Left ventricle myocardium inferior (tissue), 1 donor: ENCODE measurements at places on chromosomes 16 and 17. TPM values are rescaled to one million over a fixed set of nuclear protein-coding genes. Genes with fewer than 3 reads are reported as not detected.
A peak's percentile ranks its signal among the peaks of the same experiment; 100 is the strongest.

DNA sequence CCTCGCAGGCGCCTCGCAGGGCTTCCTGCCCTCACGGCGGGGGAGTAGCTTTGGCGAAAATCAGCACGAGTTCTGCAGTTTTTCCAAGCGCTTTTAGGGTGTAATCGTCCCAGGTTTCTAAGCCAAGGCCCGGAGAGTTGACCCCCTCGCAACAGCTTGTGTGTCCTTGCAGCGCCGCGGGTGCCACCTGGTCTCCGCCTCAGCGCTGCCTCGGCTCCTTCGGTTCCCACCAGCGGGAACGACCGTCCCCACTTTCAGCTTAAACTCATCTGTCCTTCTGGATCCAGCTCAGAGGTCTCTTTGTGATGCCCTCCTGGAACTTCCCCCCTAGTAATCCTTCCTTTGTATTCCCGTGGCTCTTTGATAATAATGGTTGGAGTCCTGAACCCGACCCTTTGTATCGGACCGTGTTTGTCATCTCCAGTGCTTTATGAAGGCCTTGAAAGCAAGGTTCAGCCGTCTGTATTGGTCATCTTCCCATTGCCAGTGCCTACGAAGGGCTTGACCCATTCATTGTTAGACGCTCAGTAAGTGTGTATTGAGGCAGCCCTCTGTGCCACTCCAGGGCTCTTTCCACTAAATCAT, 858 bp upstream of the SMARCE1 start:
- peaks cover 57% of the 10 kb centered on the region for H3K4me1 ChIP-seq

The TBC1D28 gene
- total RNA-seq: not detected

DNA sequence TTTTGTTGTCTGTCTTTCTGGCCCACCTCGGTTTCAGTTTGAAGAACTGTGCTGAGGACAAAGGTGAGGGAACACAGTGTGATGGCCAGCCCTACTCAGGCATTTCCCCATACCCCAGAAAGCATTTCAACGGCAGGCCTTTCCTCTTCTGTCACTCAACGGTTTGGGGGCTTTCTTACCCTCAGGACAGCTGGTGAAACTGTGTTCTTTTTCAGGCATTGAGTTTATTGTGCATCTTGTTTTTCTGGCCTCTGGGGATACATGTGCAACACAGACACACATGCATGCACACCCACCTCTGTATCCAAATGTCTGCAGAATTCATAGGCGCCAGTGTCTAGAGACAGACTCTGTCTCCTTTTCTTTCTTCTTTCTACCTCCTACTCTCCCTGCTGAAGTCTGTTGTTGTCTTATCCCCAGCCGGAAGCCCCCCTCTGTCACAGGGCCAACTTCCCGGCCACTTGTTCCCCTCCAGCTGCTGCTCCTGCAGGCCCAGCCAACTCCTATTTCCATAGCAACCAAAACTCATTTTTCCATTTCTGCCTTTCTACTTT, 17.0 kb downstream of the CHD9 start:
- H3K27me3 ChIP-seq: no peaks in the 10 kb centered on the region
- H3K4me3 ChIP-seq: peak overlapping the region; percentile 48
- DNase-seq: peak; percentile 88
- H3K36me3 ChIP-seq: peaks cover 11% of the 10 kb centered on the region
- peaks cover 64% of the 10 kb centered on the region for H3K4me1 ChIP-seq

- DNase-seq: no peak
- no peak overlapping the region for H3K27ac ChIP-seq
- no peak overlapping the region for H3K4me3 ChIP-seq
- H3K36me3 ChIP-seq: no peaks in the 10 kb centered on the region
- H3K4me1 ChIP-seq: no peaks in the 10 kb centered on the region
Observed at GRCh38 chr16:29012913-29013553, 28.2 kb downstream of the LAT start.

The CORO6 gene
- total RNA-seq: 101 TPM

- DNase-seq: no peak
- no peaks in the 10 kb centered on the region for H3K4me1 ChIP-seq
- H3K36me3 ChIP-seq: no peaks in the 10 kb centered on the region
- H3K27me3 ChIP-seq: no peaks in the 10 kb centered on the region
- H3K4me3 ChIP-seq: no peak overlapping the region
Observed at GRCh38 chr17:80636361-80637018, 91.9 kb downstream of the RPTOR start.

The B4GALNT2 gene
- total RNA-seq: not detected

The KRT25 gene
- not detected for total RNA-seq

The ARMC5 gene
- 5.8 TPM for total RNA-seq

DNA sequence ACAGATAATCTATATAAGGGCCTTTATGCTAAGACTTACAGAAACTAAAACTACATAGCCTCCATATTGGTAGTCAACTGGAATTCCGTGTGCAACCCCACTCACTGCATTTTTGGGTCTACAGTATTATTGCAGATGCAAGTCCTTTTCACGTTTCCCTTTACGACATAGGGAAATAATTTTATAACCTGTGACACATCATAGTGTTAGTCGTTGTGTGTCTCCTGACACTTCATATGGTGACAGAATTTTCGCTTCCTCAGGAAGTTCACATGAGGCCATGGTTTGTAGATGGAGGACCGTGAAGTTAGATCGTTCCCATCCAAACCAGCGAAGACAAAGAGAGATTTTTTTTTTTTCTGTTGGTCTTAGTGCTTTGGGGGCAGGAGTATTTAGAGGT, 15.7 kb upstream of the MRC2 start:
- no peaks in the 10 kb centered on the region for H3K27me3 ChIP-seq
- peak overlapping the region; percentile 41 for H3K27ac ChIP-seq
- H3K4me3 ChIP-seq: no peak overlapping the region
- peaks cover 13% of the 10 kb centered on the region for H3K4me1 ChIP-seq
- no peak for DNase-seq

GRCh38 chr16:27286451-27286850, 17.9 kb upstream of the NSMCE1 start:
- H3K27me3 ChIP-seq: no peaks in the 10 kb centered on the region
- DNase-seq: no peak
- peak overlapping the region; percentile 64 for H3K27ac ChIP-seq
- peaks cover 11% of the 10 kb centered on the region for H3K4me1 ChIP-seq

DNA sequence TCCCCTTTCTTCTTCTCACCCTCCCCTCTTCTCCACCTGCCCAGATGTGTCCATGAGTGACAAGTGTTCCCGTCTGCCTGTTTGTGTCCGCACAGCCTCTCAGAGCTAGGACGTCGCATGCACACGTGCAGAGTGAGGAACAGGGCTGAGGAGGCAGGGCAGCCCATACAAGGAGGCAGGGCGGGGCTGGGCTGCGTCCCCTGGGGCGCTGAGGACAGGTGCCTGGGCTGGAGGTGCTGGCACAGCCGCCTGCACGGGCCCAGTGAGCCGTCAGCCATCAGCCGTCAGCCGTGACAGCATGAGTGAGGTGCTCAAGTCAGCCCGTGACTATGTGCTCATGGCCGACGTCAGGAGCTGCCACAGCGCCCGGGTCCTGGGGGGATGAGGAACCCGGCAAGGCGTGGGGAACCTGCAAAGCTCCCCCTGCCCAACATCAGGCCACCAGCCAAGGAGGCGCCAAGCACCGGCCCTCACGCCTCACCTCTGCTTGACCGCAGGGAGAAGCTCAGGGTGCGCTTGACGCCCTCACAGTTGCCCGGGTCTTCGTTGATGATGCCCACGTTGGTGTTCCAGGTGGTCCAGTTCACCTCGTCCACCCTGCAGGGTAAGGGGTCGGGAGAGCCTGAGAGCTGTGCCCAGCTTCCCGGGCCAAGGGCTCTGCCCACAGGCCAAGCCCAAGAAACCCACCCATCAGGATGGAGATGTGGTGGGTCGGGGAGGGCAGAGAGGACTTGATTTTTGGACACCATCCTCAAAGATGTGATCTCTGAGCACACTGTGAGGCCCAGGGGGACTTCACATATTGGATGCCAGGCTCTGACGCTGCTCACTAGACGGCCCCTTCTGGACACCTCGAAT, 13.7 kb upstream of the TRPV3 start:
- H3K4me1 ChIP-seq: no peaks in the 10 kb centered on the region
- no peak for DNase-seq
- H3K27me3 ChIP-seq: no peaks in the 10 kb centered on the region
- H3K27ac ChIP-seq: no peak overlapping the region
- H3K4me3 ChIP-seq: no peak overlapping the region

DNA sequence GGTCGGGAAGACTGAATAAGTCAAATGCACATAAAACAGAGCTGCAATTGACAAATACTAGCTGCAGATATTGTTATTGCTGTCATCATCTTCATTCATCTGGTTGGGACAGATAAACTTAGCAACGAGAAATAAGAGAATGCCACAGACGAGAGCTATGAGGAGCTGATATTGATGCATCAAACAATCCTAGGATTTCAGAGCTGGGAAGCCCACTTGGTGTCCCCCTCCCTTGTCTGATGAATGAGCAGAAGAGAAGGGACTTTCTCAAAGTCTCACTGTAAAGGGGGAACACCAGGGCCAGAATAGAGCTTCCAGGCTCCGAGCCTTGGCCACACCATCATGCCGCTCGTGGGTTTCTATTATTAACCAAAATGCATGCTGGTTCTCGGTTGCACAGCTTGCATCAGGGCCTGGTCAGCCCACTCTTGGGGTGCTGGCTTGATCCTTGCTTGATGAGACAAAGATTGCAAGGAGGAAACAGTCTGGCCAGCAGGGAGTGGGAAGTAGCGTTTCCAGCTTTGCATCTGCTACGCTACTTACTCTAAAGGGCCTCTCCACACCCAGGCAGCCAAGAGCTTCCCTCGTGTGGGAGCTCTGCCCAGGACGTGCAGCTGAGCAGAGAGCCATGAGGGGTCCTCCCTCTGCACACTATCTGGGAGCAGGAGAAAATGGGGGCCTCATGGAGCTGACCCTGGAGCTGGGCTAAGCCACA, 28.4 kb upstream of the EMP2 start:
- no peak overlapping the region for H3K4me3 ChIP-seq
- H3K27ac ChIP-seq: peak overlapping the region; percentile 71
- no peaks in the 10 kb centered on the region for H3K36me3 ChIP-seq
- H3K4me1 ChIP-seq: peaks cover 30% of the 10 kb centered on the region
- DNase-seq: peak; percentile 29

GRCh38 chr16:2927010-2927646, 15.4 kb downstream of the FLYWCH1 start:
- no peak overlapping the region for H3K27ac ChIP-seq
- H3K4me1 ChIP-seq: peaks cover 13% of the 10 kb centered on the region
- H3K27me3 ChIP-seq: no peaks in the 10 kb centered on the region
- peak; percentile 87 for DNase-seq
- H3K36me3 ChIP-seq: peaks cover 26% of the 10 kb centered on the region
- H3K4me3 ChIP-seq: peak overlapping the region; percentile 45

DNA sequence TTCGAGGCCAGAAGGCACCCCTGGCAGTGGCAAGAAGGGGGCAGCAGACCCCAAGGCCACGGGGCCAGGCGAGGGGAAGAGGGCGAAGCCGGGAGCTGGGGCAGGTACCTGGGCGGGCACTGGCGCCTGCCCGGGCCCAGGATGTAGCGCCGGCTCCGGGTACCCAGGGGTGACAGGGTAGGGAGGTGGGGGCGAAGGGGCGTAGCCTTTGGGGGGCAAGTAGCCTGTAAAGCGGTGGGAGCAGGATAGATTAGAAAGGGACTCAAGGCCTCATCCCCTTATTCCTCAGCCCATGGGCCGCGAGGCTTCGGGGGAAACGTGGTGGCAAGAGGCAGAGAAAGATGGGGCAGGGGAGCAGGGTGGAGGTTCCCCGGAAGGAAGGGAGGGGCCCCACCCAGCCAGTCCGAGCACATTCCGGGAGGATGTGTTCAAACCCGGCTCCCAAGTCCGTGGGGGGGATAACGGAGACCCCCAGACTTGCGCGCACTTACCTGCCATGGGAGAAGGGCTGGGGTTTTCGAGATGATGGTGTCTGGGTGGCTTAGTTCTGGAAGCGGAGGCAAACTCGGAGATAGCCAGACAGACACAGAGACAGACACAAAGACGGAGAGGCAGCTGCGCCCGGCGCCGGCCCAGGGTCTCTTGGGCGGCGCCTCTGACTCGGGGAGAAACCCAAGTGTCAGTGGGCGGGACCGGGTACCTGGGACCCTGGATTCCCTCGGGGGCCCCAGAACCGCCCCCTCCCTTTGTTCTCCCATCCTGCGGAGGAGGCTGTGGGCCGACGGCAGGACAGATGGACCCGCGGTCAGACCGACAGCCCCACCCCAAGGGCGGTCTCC, 493 bp downstream of the PLSCR3 start:
- no peaks in the 10 kb centered on the region for H3K27me3 ChIP-seq
- H3K4me3 ChIP-seq: peak overlapping the region; percentile 80
- H3K36me3 ChIP-seq: peaks cover 33% of the 10 kb centered on the region
- peaks cover 43% of the 10 kb centered on the region for H3K4me1 ChIP-seq
- H3K27ac ChIP-seq: peak overlapping the region; percentile 96
- DNase-seq: peak; percentile 33

DNA sequence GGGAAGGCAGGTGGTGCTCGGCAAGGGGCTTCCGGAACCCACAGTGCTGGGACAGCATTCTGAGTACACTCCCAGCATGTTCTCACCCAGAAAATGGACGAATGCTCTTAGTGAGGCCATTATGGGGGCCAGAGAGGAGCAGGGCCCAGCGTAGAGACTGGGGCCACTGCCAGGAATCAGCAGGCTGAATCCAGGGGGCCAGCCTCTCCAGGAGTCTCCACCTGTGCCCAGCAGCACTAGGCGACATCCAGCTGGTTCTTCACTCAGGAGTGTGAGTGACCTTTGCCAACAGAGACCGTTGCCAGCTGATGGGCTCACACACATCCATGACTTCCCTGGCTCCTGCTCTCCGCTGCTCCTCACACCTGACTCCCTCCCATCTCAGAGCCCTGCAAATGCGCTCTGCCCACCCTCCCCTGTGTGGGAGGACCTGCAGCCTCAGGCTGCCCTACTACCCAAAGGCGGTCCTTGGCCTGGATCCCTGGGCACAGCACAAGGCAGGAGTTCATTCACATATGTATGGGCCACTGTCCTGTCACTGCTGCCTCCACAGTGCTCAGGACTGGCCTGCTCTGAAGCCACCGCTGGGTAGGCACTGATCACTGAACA, 5.1 kb downstream of the RHBDF1 start:
- peaks cover 76% of the 10 kb centered on the region for H3K4me1 ChIP-seq
- H3K27ac ChIP-seq: peak overlapping the region; percentile 56

The CFAP97D1 gene
- 0.05 TPM for total RNA-seq
